ENCODE measurements at places on chromosomes 5 and 9. TPM values are rescaled to one million over a fixed set of nuclear protein-coding genes. Genes with fewer than 3 reads are reported as not detected.

- no peak for DNase-seq
- no peaks in the 10 kb centered on the region for H3K36me3 ChIP-seq
- H3K27ac ChIP-seq: peak overlapping the region; percentile 24
- no peaks in the 10 kb centered on the region for H3K4me1 ChIP-seq
Measured at GRCh38 chr5:41195228-41195627, 18.1 kb downstream of the C6 start.

GRCh38 chr5:78433972-78434371 lies 73.6 kb downstream of the SCAMP1 start:
- H3K36me3 ChIP-seq: peaks cover 1% of the 10 kb centered on the region
- H3K27ac ChIP-seq: no peak overlapping the region
- no peaks in the 10 kb centered on the region for H3K4me1 ChIP-seq
- DNase-seq: no peak

PCDHA12 gene
- total RNA-seq: 0.54 TPM

GRCh38 chr9:93658184-93658925 lies 82.0 kb downstream of the PHF2 start:
- DNase-seq: peak; percentile 54
- H3K4me3 ChIP-seq: no peak overlapping the region
- H3K27me3 ChIP-seq: no peaks in the 10 kb centered on the region
- peaks cover 55% of the 10 kb centered on the region for H3K36me3 ChIP-seq

- peaks cover 33% of the 10 kb centered on the region for H3K4me1 ChIP-seq
- H3K27me3 ChIP-seq: no peaks in the 10 kb centered on the region
- DNase-seq: no peak
- H3K36me3 ChIP-seq: no peaks in the 10 kb centered on the region
Measured at GRCh38 chr9:120916991-120917880, 9.4 kb downstream of the TRAF1 start.

GRCh38 chr5:59268756-59269415 lies 624.6 kb downstream of the PDE4D start:
- H3K4me3 ChIP-seq: no peak overlapping the region
- no peaks in the 10 kb centered on the region for H3K4me1 ChIP-seq
- no peaks in the 10 kb centered on the region for H3K36me3 ChIP-seq
- H3K27ac ChIP-seq: peak overlapping the region; percentile 90

OR2S2 gene
- total RNA-seq: not detected

DNA sequence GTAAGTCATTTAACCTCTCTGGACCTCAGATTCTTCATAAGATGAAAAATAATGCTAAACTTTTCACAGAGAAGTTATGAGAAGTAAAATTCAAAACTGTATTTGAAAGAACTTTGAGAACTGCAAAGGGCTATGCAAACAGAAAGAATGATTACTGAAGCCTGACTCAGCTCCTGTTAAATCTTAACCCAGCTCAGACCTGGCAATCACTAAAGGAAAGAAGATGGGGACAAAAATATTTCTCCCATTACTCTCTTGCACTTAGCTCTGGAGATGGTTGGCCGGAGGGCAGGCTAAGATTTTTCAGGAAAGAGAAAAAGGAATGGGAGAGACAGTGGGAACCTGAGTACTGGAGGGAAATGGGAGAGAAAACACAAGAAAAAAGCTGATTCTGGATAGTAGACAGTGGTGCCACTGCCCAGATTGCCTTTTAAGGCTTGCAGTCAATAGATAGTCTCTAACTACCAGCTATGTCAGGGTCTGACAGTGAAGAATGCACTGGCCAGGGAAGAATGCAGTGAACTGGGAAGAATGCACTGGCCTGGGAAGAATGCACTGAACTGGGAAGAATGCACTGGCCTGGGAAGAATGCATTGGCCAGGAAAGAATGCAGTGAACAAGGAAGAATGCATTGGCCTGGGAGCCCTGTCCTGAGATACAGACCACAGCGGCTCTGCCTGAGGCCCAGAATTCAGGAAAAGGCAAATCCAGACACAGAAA lies 25.2 kb upstream of the CEMIP2 start:
- H3K4me1 ChIP-seq: no peaks in the 10 kb centered on the region
- H3K36me3 ChIP-seq: no peaks in the 10 kb centered on the region
- DNase-seq: no peak
- H3K27me3 ChIP-seq: no peaks in the 10 kb centered on the region
- H3K27ac ChIP-seq: no peak overlapping the region

GRCh38 chr5:139459451-139459934 lies 3.0 kb downstream of the ECSCR start:
- no peaks in the 10 kb centered on the region for H3K27me3 ChIP-seq
- no peaks in the 10 kb centered on the region for H3K4me1 ChIP-seq
- peak; percentile 46 for DNase-seq
- H3K4me3 ChIP-seq: no peak overlapping the region
- no peaks in the 10 kb centered on the region for H3K36me3 ChIP-seq

APBA1 gene
- 4.2 TPM for total RNA-seq

DNA sequence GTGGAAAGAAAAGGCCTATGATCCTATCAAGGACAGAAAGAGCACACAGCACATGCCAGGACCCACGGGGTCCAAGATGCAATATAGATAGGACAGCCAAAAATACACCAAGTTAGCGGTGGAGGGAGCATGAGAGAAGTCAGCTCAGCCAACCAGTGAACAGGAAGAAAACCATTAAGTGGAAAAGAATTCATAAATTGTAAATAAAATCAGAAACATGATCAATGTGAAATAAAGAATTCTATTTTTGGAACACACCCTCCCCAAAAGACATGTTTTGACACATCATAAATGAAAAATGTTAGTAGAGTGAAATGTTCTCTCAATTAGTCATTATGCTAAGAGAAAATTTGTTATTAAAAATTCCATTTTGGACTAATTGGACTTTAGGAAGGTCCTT lies 35.6 kb downstream of the ATPSCKMT start:
- H3K27ac ChIP-seq: no peak overlapping the region
- DNase-seq: no peak
- no peaks in the 10 kb centered on the region for H3K4me1 ChIP-seq
- H3K27me3 ChIP-seq: no peaks in the 10 kb centered on the region
- H3K4me3 ChIP-seq: no peak overlapping the region
- no peaks in the 10 kb centered on the region for H3K36me3 ChIP-seq

ITK gene
- total RNA-seq: 1.5 TPM

- no peaks in the 10 kb centered on the region for H3K4me1 ChIP-seq
- no peak overlapping the region for H3K4me3 ChIP-seq
- H3K27me3 ChIP-seq: no peaks in the 10 kb centered on the region
Measured at GRCh38 chr9:68719847-68720246, 14.8 kb downstream of the PIP5K1B start.

CAVIN4 gene
- total RNA-seq: 0.82 TPM

DNA sequence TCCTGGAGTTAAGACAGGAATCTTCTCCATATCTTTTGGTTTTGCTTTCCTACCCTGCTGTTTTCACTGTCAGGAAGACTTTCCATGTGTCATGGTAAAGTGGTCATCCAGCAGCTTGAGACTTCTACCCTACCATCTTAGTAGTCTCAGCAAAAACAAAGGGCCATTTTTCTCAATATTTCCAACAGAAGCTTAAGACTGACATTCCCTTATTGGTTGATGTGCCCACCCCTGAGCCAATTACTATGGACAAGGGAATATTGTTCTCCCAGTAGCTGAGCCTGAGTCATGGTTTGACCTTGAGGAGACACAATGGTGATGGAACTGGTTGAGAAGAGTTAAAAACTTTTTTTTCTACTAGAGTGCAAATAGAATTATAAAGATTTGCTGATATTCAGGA lies 105.6 kb downstream of the CSNK1G3 start:
- H3K4me3 ChIP-seq: no peak overlapping the region
- H3K27me3 ChIP-seq: no peaks in the 10 kb centered on the region
- DNase-seq: no peak
- H3K27ac ChIP-seq: no peak overlapping the region

- no peak overlapping the region for H3K27ac ChIP-seq
- no peak overlapping the region for H3K4me3 ChIP-seq
- DNase-seq: no peak
- H3K4me1 ChIP-seq: no peaks in the 10 kb centered on the region
Measured at GRCh38 chr9:98568234-98568908, 140.4 kb downstream of the GABBR2 start.

DNA sequence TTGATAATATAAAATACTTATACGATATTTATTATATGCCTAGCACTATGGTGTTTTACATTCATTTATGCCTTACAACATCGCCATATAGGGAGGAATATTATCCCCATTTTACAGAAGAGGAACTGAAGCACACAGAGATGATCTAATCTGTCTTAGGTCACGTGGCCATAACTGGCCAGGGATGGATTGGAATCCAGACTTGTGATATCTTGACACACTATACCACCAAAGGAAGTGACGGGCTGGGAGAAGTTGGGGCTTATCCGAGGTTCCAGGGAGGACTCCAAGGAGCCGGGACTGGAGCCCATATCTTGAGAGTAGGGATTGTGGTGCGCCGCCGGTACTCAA lies 129.8 kb downstream of the TMEM174 start:
- no peak overlapping the region for H3K27ac ChIP-seq
- no peak for DNase-seq
- peaks cover 67% of the 10 kb centered on the region for H3K27me3 ChIP-seq
- no peak overlapping the region for H3K4me3 ChIP-seq

GRCh38 chr5:59782856-59783255 lies 110.7 kb downstream of the PDE4D start:
- H3K27me3 ChIP-seq: no peaks in the 10 kb centered on the region
- peak overlapping the region; percentile 70 for H3K27ac ChIP-seq
- H3K4me3 ChIP-seq: no peak overlapping the region

DNA sequence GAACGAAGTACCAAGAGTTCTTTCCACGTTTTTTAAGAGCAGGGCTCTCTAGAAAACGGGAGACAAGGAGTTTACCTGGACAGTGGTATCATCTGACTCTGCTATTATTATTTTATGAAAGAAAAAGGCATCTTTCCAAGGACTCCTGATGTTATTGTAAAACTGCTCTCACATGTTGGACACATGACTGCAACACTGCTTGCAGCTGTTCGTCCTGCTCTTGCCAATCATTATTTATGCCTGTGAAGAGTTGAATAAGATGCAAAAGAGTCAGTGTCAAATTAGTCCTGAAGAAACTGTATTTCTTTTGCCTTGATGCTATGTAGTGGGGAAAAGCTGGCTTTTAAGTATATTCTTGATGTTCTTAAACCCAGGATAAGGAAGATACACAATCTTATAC lies 284.5 kb upstream of the PTGER4 start:
- no peak overlapping the region for H3K27ac ChIP-seq
- H3K4me1 ChIP-seq: peaks cover 11% of the 10 kb centered on the region
- no peaks in the 10 kb centered on the region for H3K36me3 ChIP-seq
- H3K4me3 ChIP-seq: no peak overlapping the region
- DNase-seq: no peak

PCDHB3 gene
- 4.9 TPM for total RNA-seq

HAVCR1 gene
- not detected for total RNA-seq

- H3K27me3 ChIP-seq: no peaks in the 10 kb centered on the region
- no peak overlapping the region for H3K4me3 ChIP-seq
- H3K27ac ChIP-seq: no peak overlapping the region
- no peaks in the 10 kb centered on the region for H3K4me1 ChIP-seq
- DNase-seq: no peak
Measured at GRCh38 chr5:38563624-38564023, 7.2 kb upstream of the LIFR start.

- H3K4me3 ChIP-seq: no peak overlapping the region
- DNase-seq: no peak
- H3K4me1 ChIP-seq: peaks cover 20% of the 10 kb centered on the region
- peaks cover 5% of the 10 kb centered on the region for H3K36me3 ChIP-seq
- no peak overlapping the region for H3K27ac ChIP-seq
Measured at GRCh38 chr5:52870448-52870847, 82.7 kb downstream of the ITGA1 start.

RACK1 gene
- 2,209 TPM for total RNA-seq

- no peak overlapping the region for H3K27ac ChIP-seq
- no peaks in the 10 kb centered on the region for H3K4me1 ChIP-seq
- no peaks in the 10 kb centered on the region for H3K27me3 ChIP-seq
- no peak for DNase-seq
- no peaks in the 10 kb centered on the region for H3K36me3 ChIP-seq
Measured at GRCh38 chr5:86756839-86757238, 139.1 kb downstream of the COX7C start.

ENHO gene
- 2.5 TPM for total RNA-seq

- H3K27me3 ChIP-seq: no peaks in the 10 kb centered on the region
- H3K4me3 ChIP-seq: peak overlapping the region; percentile 14
- no peaks in the 10 kb centered on the region for H3K36me3 ChIP-seq
- H3K4me1 ChIP-seq: no peaks in the 10 kb centered on the region
Measured at GRCh38 chr5:78908173-78909061, 76.7 kb downstream of the ARSB start.

- H3K36me3 ChIP-seq: peaks cover 3% of the 10 kb centered on the region
- no peak overlapping the region for H3K4me3 ChIP-seq
- no peak for DNase-seq
- no peaks in the 10 kb centered on the region for H3K4me1 ChIP-seq
- no peak overlapping the region for H3K27ac ChIP-seq
- H3K27me3 ChIP-seq: no peaks in the 10 kb centered on the region
Measured at GRCh38 chr9:124855566-124855943, 2.3 kb downstream of the WDR38 start.

TPPP gene
- 8.1 TPM for total RNA-seq

DNA sequence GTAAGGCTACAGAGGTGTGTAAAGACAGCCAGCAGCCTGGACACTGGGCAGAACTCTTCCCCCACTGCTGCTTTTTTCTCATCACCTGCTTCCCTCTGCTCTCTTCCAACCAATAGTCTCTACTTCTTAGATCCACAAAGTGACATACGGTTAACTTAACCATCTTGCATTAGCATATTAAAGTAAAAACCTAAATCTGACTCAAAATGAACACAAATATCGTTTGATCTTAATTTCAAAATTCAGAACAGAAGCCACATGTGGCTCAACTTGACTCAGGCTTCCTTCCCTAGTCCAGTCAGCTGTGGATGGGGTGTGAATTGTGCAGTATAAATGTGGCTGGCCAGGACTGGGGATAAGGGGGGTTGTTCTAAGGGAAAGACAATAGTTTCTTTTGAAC lies 114.3 kb downstream of the STARD4 start:
- H3K36me3 ChIP-seq: no peaks in the 10 kb centered on the region
- no peak overlapping the region for H3K4me3 ChIP-seq
- no peaks in the 10 kb centered on the region for H3K27me3 ChIP-seq
- H3K4me1 ChIP-seq: no peaks in the 10 kb centered on the region

DNA sequence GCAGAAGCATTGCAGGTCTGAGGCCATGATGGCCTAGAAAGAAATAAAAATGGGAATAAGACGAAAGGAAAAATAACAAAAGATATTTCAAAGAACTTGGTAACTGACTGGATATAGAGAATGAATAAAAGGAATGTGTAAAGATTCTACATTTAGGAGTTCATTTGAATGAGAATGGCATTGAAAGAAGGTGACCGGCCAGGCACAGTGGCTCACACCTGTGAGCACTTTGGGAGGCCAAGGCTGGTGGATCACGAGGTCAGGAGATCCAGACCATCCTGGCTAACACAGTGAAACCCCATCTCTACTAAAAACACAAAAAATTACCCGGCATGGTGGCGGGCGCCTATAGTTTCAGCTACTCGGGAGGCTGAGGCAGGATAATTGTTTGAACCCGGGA lies 8.6 kb downstream of the ZBTB26 start:
- no peak overlapping the region for H3K4me3 ChIP-seq
- H3K4me1 ChIP-seq: no peaks in the 10 kb centered on the region
- H3K27ac ChIP-seq: no peak overlapping the region
- no peaks in the 10 kb centered on the region for H3K27me3 ChIP-seq
